ENCODE measurements at places on chromosomes 7 and 10. TPM values are rescaled to one million over a fixed set of nuclear protein-coding genes. Genes with fewer than 3 reads are reported as not detected.

Gene TBRG4
- 34.4 TPM for total RNA-seq

Gene ANXA8L1
- not detected for total RNA-seq

Gene PON1
- total RNA-seq, result 0.59 TPM

Gene RTKN2
- total RNA-seq, result 9.1 TPM

Gene NPY
- 15.2 TPM for total RNA-seq

Gene C10orf95
- 0.28 TPM for total RNA-seq

Gene ATP6V0E2
- total RNA-seq, result 85.9 TPM

Gene INTS15
- total RNA-seq, result 14.0 TPM

Gene PIK3CG
- 3.4 TPM for total RNA-seq

Gene HYCC1
- total RNA-seq, result 52.7 TPM

Gene HECW1
- 10.7 TPM for total RNA-seq

Gene POR
- 66.5 TPM for total RNA-seq

Gene GBX1
- 2.4 TPM for total RNA-seq

Gene SLC26A4
- 1.3 TPM for total RNA-seq

Gene OR2A5
- total RNA-seq, result under 0.01 TPM

Gene RGS10
- 32.8 TPM for total RNA-seq

Gene FAM237B
- total RNA-seq, result not detected

Gene DENND11
- 23.7 TPM for total RNA-seq

Measured in spinal cord (tissue), 10 donors.